ENCODE measurements at places on chromosomes 7 and 10. TPM values are rescaled to one million over a fixed set of nuclear protein-coding genes. Genes with fewer than 3 reads are reported as not detected.

Gene TMEM178B
- total RNA-seq, result under 0.01 TPM

Gene LBX1
- total RNA-seq, result not detected

Gene COPS6
- total RNA-seq, result 158 TPM

Gene DGKB
- under 0.01 TPM for total RNA-seq

Gene HTRA1
- 23.1 TPM for total RNA-seq

Gene ERVW-1
- total RNA-seq, result not detected

Gene GRID2IP
- not detected for total RNA-seq

Gene SLC26A5
- total RNA-seq, result not detected

Gene MXI1
- total RNA-seq, result 7.5 TPM

Gene TUBGCP2
- 72.6 TPM for total RNA-seq

Gene MBL2
- not detected for total RNA-seq

Gene AVPI1
- 30.8 TPM for total RNA-seq

Gene HSPA12A
- 16.1 TPM for total RNA-seq

Gene VKORC1L1
- total RNA-seq, result 19.4 TPM

Gene MRPS33
- 14.5 TPM for total RNA-seq

Gene DNAJB6
- total RNA-seq, result 155 TPM

Gene GIMAP1
- total RNA-seq, result not detected

Gene SHLD2
- total RNA-seq, result 19.9 TPM

Gene GBX1
- total RNA-seq, result not detected

Gene SFTPD
- total RNA-seq, result not detected

Gene PIP
- total RNA-seq, result not detected

Gene SRRM3
- 0.18 TPM for total RNA-seq

Gene HBP1
- total RNA-seq, result 70.0 TPM

Gene SPDYE2
- total RNA-seq, result not detected

Gene PSD
- total RNA-seq, result 2.0 TPM

Gene RET
- 0.18 TPM for total RNA-seq

Gene FAM25A
- total RNA-seq, result not detected

Gene ELFN1
- 1.6 TPM for total RNA-seq

Gene FOXI2
- not detected for total RNA-seq

Gene PRTFDC1
- total RNA-seq, result 17.9 TPM

Gene NEURL1
- 0.28 TPM for total RNA-seq

Gene SLC26A3
- total RNA-seq, result not detected

Gene PON2
- total RNA-seq, result 36.2 TPM

Gene CAMK1D
- 4.2 TPM for total RNA-seq

Gene ODAD2
- 1.1 TPM for total RNA-seq

Gene MEST
- 317 TPM for total RNA-seq

Gene ATRNL1
- total RNA-seq, result 0.18 TPM

Gene FZD8
- 3.6 TPM for total RNA-seq

Gene ZFAND4
- 3.4 TPM for total RNA-seq

Gene NEUROD6
- not detected for total RNA-seq

Gene TMEM236
- total RNA-seq, result not detected

Gene NOS3
- total RNA-seq, result 0.28 TPM

Gene FAM20C
- total RNA-seq, result 7.7 TPM

Gene ASAH2B
- total RNA-seq, result 5.0 TPM

Gene OR2A25
- not detected for total RNA-seq
